Heart right ventricle (tissue), 16 donors: ENCODE measurements at places on chromosomes 7 and 10.

GRCh38 chr10:75540357-75540966 lies 109.0 kb downstream of the LRMDA start:
- no peak for DNase-seq

- DNase-seq: no peak
These were observed 45.6 kb upstream of the CFAP46 start for GRCh38 chr10:132987671-132988571.

GRCh38 chr7:11239316-11239715 lies 265.6 kb downstream of the PHF14 start:
- DNase-seq: no peak

- no peak for DNase-seq
These were observed 81.4 kb downstream of the FAM185A start for GRCh38 chr7:102830197-102830596.

DNA sequence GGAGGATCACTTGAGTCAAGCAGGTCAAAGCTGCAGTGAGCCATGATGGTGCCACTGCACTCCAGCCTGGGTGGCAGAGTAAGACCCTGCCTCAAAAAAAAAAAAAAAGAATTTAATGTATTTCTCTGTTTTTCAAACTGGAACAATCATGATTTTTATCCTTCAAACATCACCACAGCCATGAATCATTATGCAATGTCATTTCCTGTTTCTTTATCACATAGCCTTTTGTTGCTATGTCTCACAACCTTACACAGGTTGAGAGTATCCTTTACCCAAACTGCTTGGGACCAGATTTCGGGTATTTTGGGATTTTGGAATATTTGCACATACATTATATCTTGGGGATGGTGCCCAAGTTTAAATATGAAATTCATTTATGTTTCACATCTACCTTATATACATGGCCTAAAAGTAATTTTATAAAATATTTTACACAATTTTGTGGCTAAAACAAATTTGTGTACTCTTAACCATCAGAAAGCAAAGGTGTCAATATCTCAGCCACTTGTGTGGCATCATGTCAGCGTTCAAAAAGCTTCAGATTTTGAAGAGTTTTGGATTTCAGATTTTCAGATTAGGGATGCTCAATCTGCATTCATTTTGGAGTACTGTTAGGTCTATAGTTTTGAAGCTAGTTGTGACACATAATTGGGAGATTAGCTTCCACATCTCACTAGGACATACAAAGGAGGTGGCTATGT lies 8.2 kb downstream of the NT5C3A start:
- DNase-seq: no peak

DNA sequence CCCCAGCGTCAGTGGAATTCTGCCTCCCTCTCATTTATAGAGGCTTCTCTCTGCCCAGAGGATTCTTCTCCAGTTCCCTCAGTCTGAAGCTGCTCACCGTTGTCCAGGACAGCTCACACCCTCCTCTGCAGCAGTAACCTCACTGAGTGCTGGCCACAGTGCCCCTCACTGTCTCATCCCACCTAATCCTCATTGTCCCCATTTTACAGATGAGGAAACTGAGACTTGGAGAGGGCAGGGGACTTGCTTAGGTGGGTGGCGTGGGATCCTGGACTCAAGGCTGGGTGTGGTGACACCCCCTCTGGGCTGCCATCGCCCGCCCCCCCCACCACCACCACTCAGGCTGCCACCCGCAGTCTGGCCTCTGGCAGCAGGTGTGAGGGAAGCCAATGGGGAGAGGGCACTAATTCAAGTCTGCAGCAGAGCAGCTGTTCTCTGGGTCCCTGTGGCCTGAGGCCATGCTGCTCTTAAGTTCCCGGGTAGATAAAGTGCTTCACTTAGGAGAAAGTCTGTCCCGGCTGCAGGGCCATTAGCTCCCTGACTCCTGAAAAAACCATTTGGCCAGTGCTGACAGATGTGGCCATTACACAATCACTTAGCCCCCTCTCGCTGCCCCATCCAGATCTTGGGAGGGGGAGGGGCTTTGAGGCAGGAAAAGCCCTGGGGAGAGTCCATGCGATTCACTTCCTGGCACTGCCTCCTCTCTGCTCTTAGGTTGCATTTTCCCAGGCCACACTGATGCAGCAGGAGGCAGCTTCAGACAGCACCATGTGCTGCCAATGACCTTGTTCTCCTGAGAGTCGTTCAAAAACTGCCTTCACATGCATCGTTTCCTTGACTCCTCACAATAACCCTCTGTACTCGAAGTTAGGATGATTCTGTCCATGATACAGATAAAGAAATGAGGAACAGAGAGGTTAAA lies 36.3 kb downstream of the DRGX start:
- DNase-seq: peak; percentile 30

GRCh38 chr7:149284343-149284742 lies 22.3 kb downstream of the ZNF783 start:
- DNase-seq: no peak

GRCh38 chr7:16851829-16852228 lies 30.0 kb downstream of the AGR3 start:
- no peak for DNase-seq

DNA sequence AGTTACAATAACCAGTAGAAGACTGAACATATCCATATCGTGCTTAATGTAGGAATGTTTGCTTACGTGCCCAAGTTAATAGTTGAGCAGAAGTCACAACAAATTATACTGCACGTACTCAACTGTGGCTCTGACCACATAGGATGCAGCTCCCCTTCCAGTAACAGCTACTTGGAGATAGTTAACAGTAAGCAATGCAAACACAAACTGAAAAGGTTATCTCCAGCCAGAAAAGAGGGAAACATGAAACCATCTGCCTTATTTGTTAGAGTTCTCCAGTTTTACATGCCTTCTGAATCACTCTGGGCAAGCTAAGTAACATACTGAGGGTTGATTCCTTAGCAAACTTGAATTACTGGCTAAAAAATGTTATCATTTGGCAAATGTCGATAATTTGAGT lies 9.8 kb downstream of the DHX32 start:
- no peak for DNase-seq

DNA sequence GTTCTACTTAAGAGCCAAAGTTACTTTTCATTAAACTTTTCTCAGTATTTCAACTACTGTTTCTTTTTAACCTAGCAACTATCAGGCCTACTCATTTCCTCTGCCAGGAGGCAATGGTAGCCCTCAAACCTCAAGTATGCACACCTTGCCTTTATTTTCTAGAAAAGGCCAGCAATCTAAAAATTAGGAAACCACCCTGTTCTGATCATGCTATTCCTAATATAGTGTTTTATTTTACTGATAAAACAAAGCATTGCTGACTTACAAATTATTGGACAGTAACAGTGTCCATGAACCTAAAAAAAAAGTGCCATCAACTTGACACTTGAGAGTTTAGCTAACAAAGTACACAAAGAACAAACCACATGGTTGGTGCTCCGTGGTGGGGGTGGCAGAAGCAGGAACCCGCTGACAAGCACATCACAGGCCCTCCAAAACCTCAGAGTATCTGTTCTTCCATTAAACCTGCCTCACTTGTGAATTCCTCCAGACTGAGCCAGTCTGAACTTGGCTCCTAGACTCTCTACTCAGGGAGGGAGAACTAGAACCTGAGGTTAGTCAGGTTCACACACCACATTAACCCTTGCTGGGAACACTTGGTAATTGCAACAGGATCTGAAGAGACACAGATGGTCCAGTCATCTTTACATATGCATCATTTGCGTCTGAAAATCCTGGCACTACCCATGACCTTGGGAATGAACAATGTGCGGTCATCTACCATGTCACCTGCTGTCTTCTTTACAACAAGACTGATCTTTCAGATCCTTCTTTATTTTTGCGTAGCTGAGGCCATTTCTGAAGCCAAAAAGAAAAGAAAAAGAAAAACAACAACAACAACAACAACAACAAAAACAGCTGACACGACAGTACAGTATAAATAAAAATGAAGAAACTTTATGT lies 31.9 kb downstream of the PIP4K2A start:
- DNase-seq: no peak

DNA sequence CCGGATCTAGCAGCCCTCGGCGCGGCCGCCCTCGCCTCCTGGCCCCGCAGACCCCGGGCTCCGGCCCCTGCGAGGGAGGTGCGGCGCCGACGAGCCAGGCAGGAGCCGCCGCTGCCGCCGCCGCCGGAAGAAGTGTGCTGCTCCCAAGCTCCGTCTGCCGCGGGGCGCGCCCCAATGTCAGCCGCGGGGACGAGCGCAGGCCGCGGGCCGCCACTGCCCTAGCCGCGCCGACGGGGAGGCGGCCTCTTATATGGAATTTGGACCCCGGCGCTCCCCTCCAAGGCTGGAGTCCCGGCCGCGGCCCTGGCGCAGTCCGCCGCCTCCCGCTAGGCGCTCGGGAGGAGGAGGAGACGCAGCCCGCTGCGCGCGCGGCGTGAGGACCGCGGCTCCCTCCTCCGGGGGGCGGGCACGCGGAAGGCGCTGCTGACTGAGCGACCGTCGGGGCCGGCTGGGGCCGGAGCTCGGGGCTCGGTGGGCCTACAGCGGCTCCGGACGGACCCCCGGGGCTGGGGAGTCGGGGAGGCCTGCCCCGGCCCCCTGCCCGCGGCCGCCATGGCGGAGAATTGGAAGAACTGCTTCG lies at the start of gene TRIM8:
TSS of gene TRIM8 (plus strand) at position 414 of the 580 bp plus-strand sequence. CDS start at position 553, 139 bp downstream.
- DNase-seq: peak; percentile 69

DNA sequence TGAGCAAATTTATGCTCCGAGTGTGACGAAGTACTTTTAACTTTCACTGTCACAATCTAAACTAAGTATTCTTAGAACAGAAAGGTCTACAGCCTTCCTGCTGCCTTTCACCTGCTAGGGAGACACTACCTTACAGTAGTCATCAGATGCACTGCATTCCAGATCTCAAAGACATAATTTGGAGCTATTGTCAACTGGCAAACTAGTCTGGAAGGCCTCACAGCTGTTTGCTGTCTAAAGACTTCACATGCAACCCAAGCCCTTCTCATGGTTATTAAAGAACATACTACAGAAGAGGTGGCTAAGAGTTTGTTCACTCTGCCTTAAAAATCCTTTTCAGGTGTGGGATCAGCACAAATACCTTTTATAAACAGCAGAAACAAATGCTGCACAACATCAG lies 91.8 kb upstream of the KCNIP2 start:
- no peak for DNase-seq

DNA sequence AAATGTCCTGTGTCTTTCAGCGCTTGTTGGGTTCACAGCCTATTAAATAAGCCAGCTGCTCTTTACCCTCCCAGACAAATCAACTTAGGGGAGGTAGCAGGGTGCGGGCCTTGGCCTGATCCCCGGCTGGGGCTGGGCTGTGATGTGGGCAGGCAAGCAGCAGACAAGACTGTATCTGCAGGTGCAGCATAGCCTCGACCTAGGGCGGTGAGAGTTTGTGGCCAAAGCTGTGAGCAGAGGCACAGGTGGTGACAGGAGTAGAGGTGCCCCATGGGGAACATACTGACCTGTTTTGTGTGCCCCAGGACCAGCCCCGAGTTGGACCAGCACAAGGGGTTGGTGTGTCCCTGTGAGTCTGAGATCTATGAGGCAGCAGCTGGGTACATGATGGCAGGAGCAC lies 885.4 kb downstream of the ZNF37A start:
- no peak for DNase-seq

- no peak for DNase-seq
These were observed 603.5 kb downstream of the ARL4A start for GRCh38 chr7:13290975-13291374.

- no peak for DNase-seq
These were observed 184.5 kb upstream of the SP8 start for GRCh38 chr7:20971219-20971618.

DNA sequence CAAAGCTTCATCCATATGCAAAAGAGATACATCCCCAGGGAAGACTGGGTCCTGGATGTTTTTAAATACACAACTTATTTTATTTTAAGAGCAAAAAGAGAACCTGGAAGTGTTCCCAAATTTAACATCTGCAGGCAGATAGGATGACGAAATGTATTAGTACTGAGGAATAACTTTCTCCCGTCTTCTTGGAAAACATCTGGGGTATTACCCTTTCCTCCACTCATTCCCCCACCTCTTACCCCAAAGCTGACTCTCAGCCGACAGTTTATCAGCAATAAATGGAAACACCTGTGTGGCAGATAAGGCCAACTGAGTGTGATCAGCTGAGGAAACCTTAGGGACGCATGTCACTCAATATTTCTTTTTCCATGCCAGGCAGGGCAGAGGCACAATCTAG lies 435.6 kb upstream of the NPVF start:
- DNase-seq: peak; percentile 18

DNA sequence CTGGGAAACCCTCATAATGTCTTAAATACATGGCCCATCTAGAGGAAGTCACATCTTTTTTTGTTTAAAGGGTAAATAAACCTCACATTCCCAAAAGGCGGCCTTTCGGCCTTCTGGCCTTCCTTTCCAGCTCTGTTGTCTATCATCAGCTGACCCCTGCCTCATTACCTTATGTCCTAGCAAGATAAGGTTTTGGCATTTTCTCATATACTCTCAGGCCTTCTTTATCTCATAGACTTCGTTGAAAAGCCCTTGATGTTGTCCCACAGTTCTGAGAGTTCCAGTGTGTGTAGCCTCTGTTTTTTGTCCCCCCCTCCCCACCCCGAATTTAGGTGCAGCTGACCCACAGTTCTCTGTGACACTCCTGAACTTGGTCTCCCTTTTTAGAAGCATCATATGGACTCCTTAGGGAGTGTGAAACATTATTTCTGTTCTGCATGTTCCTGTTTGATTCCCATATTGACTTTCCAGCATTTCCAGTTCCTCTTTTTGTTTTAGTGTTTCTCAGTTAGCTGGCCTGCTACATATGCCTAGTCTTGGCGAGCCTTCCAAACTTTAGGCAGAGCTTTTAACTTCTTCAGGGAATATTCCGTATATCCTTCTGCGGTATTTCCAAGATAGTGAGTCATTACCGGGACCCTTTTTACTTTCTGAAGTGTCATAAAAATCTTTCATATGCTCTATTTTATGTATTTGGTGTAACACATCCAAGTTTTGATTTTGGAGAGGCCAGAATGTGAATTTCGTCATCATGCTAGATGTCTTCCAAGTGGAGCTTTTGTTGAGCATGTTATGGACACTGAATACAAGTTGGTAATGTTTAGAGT lies 138.5 kb downstream of the LRRC4 start:
- no peak for DNase-seq

DNA sequence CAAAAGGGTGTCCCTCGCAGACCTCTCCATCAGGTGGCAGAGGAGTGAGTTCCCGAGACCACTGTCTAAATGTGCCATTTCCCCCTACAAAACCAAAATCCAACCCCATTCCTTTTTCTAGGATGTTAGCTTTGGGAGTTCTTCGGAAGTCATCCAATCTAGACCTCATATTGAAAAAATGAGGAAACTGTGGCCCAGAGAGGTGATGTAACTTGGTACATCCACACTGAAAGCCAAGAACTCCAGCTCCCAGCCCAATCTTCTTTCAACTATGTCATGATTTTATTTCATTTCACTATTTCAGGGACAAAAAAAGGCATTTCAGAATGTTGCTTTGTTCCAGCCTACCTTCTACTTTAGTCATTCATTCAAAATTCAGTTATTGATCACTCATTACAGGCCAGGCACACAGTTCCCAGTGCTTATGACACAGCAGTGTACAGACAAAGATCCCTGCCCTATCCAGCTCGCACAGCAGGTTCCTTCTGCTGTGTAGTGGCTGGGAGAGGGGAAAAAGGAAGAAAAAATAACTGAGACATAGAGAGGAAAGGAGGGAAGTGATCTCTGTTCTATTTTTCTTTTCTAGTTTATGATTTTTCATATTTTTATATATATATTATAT lies 35.8 kb downstream of the SCRN1 start:
- no peak for DNase-seq
